ENCODE measurements at places on chromosomes 6 and 20.

GRCh38 chr6:33716890-33717632 is 5.6 kb upstream of the UQCC2 start:
- DNase-seq, result no peak

DNA sequence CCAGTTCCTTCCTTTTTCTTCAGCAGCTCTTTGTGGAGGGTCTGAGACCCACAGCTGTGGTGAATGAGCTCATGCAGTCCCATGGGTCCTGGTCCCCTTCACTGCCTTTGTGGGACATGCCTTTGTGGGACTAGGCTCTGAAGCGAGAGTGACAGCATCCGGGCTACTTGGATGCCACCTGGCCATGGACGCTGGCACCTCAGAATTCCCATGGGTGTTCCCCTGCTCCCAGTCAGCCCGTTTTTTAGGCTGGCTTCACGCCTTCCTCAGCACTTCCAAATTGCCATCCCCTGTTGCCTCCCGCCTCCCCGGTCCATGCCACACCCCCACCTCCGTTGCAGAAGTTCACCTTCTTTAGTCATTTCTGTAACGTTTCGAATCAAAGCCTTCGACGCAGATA is 45.1 kb downstream of the RAMACL start:
- no peak for DNase-seq

DNA sequence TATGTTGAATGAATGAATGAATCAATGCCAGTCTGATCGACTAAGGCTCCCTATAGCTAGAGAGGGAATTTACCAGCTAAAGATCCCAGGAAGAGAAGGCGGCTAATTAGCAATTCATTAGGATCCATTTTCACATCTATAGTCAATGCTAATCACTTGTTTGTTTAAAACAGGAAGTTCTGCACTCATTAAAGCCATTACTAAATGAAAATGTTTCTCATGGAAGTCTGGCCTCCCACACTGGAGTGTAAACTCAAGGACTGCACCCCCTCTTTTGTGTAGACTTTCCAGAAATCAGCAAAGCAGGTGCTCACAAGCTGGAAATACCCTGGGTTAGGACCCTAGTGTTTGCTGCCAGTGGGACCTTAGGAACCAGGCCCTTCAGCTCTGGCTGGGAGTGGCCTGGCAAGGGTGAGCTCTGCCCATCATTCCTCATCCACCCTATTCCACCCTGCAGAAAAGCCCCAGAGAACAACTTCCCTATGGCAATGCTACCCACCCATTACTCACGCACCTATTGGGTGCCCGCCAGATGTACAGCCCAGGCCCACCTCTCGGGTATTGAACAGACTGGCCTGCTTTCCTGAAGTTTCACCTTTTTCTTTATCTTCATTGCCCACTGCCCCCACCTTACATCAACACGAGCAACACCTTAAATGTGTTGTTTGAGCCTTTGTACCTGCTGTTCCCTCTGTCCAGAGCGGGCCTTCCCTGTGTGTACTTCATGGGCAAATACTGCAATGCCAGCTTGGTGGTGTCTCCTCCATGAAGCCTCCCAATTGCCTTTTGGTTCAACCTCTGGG is 60.8 kb downstream of the TTI1 start:
- DNase-seq, result no peak

GRCh38 chr6:33886673-33887144 is 82.9 kb upstream of the MLN start:
- DNase-seq, result no peak

DNA sequence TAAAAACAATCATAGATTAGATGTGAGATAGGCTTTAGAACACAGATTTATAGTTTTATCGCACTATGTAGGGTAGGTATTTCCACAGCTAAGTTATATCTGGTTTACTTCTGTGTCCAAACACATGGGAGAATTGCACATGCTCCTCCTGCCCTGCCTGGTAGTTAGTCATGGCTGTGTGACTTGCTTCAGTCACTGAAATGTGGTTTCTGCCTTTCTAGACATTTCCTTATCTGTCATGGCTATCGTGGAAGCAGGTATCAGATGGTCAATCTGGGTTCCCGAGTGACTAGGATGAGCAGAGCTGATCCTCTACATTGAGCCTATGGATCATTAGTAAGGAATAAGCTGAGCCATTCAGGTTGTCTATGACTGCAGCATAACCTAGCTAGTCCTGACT is 117.8 kb upstream of the GMDS start:
- DNase-seq, result no peak

GRCh38 chr6:100475554-100476320 is 11.0 kb upstream of the SIM1 start:
- DNase-seq, result no peak

- DNase-seq, result no peak
These were observed 32.8 kb downstream of the APCDD1L start for GRCh38 chr20:58482416-58482815.

- peak; percentile 70 for DNase-seq
These were observed 3.8 kb downstream of the SPAG4 start for GRCh38 chr20:35619196-35620095.

DNA sequence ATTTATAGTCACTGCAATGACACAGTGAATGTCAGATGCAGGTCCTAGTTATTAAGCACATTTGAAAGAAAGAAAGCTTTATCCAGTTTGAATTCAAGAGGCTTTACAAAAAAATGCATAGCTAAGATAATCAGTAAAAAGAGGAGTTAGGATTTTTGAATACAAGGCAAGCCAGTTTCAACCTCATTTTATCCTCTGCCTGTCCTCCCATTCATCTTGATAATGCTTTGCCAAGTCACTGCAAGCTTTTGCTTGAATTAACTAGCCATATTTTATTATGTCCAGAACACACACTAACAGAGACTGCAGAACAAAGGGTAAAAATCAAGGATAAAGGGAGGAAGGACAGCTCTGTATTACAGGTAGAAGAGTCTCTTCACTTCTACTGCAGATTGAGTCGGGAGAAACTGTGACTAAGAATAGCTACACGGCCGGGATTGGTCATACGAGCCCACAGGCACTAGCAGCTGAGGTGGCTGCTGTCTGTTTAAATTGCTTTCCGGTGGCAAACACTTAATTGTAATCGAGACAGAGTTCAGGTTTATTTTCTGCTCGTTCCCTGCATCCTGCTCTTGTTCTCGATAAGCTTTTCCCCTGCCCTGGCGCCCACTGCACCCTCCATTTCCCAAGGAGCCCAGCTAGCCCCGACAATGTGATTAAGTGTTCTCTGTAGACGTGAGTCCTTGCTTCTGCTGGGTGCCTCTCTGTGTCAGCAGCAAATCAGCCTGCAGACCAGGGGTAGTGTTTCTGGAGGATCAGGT is 30.5 kb upstream of the AKAP12 start:
- DNase-seq, result no peak

- DNase-seq, result no peak
These were observed 138.3 kb downstream of the FLRT3 start for GRCh38 chr20:14199111-14199510.

DNA sequence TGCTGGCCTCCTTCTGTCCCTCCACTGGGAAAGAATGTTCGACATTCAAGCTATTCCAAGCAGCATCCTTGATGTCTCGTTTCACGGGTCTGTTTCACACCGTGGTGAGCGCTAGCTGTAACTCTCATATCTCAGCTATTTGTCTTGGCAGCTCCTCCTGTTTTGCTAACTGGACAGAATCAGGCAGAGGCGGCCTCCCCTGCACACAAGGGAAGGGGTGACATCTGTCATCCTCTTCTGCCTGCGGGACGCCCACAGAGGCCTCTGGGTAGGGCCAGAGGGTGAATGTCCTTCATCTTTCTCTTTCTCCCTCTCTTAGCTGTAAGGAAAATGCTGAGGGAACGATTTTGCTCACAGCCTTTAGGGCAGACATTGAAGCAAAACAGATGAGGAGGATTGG is 232.8 kb upstream of the GMDS start:
- DNase-seq, result no peak

GRCh38 chr6:30743099-30744053 is 889 bp upstream of the FLOT1 start:
- DNase-seq, result peak; percentile 46

GRCh38 chr20:32416206-32416605 is 58.1 kb downstream of the ASXL1 start:
- DNase-seq, result no peak

GRCh38 chr6:2823104-2823850 is 18.4 kb downstream of the SERPINB1 start:
- no peak for DNase-seq

DNA sequence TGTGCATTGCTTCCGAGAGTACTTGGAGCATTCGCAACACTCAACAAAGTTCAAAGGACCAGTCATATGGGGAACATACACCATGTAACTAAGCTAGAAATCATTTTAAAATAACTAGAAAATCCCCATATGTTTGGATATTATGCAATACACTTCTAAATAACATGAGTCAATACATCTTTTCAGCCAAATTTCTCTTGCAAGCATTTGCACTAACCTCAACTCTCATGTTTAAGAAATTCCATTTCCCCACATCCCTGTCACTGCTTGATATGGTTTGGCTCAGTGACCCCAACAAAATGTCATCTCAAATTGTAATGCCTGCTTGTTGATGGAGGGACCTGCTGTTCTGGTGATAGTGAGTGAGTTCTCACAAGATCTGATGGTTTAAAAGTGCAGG is 85.7 kb upstream of the CST7 start:
- DNase-seq, result no peak

DNA sequence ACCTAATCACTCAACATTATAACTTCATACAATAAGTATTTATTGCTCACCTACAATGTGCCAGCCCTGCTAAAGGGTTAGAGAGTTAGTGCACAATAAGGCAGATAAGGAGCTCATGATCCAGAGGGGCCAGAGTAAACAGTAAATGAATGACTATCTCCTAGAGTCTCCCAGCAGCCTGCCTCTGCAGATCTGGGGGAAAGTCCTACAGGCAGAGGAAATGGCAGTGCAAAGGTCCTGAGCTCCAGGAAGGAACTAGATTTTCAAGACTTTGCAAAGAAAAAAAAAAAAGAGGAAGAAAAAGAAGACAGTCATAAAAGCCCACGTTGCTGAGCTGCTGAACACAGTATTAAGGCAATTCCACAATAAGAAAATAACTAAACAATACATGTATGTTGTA is 160.1 kb downstream of the SIM1 start:
- no peak for DNase-seq

GRCh38 chr20:47727170-47727880 is 58.0 kb downstream of the SULF2 start:
- DNase-seq, result peak; percentile 83

GRCh38 chr20:40711079-40711478 is 22.0 kb upstream of the MAFB start:
- DNase-seq, result no peak

GRCh38 chr6:37622646-37623071 is 75.0 kb downstream of the MDGA1 start:
- peak; percentile 53 for DNase-seq

GRCh38 chr6:158040804-158041347 is 59.2 kb downstream of the SYNJ2 start:
- DNase-seq, result no peak

GRCh38 chr6:170132561-170132991 is 158.3 kb downstream of the DLL1 start:
- no peak for DNase-seq

GRCh38 chr20:44079291-44079690 is 107.7 kb downstream of the JPH2 start:
- no peak for DNase-seq

DNA sequence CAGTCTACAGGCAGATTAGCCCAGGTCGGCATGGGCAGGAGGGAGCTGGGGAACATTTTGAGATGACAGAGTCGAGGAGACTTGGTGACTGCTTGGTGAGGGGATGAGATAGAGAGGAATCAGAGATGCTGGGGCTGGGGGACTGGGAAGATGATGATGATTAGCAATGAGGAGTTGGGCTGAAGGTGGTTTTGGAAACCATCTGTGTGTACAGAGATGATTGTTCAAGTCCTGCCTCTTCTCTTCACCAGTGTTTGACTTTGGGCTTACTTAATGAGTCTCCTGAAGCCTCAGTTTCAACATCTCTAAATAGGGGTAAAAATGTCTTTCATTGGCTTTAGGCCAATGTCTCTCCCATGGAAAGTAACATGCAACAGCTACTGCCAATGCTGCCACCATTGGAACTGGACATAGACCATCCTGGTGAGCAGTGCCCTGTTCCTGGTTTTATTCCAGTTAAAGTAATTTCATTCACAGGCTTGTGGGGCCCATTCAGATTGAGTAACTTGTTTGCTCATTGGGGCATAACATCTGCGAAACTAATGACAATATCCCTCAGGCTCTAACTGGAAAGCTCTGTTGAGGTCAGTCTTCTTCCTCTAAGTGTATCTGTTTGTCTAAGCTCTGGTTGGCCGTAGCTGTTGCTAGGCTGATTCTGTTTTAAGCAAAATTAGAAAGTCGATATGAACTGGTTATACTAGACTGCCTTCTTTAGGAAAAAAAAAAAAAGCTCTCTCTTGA is 99.1 kb downstream of the ARMC2 start:
- no peak for DNase-seq
